Spleen (tissue), 13 donors: ENCODE measurements at places on chromosomes 16 and 17. TPM values are rescaled to one million over a fixed set of nuclear protein-coding genes. Genes with fewer than 3 reads are reported as not detected.
A peak's percentile ranks its signal among the peaks of the same experiment; 100 is the strongest.

DNA sequence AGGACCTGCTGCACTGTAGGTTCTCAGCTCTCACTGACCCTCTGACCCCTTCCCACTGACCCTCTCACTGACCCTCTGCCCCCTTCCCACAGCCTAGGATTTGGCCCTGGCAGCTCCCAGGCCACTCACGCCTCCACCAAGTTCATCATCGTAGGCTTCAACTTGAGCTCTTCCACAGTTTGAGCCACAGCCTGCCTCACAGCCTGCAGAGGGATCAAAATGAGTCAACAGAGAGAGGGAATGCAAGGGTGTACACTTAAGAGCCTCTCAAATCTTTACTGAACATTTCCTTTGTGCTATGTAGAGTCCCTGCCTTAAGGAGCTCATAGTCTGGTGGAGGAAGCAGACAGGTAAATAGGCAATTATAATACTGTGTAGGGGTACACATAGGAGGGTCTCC lies 12.1 kb downstream of the HEATR9 start:
- no peak overlapping the region for H3K4me3 ChIP-seq
- no peaks in the 10 kb centered on the region for H3K4me1 ChIP-seq
- no peak overlapping the region for H3K27ac ChIP-seq
- no peaks in the 10 kb centered on the region for H3K27me3 ChIP-seq
- DNase-seq = no peak
- peaks cover 51% of the 10 kb centered on the region for H3K36me3 ChIP-seq

DNA sequence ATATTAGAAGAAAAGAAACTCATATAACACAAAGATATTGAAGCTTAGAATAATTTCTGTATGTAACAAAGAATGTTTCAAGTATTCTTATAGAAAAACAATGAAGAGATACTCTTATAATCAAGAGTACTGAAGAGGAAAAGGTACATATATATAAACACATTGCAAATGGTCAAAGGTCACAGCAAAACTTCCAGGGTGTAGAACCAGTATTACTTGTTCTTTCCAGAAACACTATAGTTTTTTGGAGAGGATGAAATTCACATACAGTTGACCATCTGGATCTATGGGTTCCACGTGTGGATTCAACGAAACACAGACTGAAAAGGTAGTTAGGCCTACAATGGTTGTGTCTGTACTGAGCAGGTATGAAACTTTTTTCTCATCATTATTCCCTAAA lies 22.6 kb downstream of the PRPSAP1 start:
- no peak overlapping the region for H3K27ac ChIP-seq
- DNase-seq = no peak
- peaks cover 63% of the 10 kb centered on the region for H3K36me3 ChIP-seq
- H3K4me3 ChIP-seq = no peak overlapping the region
- H3K4me1 ChIP-seq = no peaks in the 10 kb centered on the region

- peaks cover 13% of the 10 kb centered on the region for H3K4me1 ChIP-seq
- no peaks in the 10 kb centered on the region for H3K27me3 ChIP-seq
- H3K36me3 ChIP-seq = no peaks in the 10 kb centered on the region
- H3K27ac ChIP-seq = no peak overlapping the region
- H3K4me3 ChIP-seq = no peak overlapping the region
- peak; percentile 83 for DNase-seq
These were observed 2.6 kb downstream of the TSPOAP1 start for GRCh38 chr17:58325976-58326468.

DNA sequence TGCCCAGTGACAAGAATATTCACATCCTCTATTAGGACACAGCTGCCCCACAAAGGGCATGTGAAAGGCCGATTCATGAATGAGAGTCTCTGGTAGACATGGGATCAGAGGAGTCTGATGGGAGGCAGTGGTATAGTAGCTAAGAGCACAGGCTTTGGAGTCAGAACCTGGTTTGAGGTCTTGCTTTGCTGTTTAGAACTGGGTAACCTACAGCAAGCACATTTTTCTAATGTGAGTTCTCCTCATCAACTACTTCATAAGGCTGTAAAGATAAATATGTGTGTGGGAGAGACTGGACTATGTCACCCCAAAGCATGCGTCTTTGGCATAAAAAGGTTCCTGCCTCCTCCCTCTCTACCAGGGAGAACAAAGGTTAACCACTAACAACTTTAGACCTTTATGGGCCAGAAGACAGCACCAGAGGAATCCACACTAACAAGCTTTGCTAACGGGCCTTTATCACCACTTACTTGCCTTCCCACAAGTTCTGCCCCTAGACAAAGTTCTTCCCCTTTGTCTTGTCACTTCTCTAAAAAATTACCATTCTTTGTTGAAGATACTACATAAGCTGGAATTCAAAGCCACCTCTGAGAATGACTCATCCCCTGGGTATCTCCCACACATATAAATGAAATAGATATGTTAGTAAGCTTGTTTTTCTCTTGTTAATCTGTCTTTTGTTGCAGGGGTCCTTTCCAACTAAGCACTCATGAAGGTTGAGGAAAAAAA lies 21.1 kb downstream of the CDR2 start:
- no peaks in the 10 kb centered on the region for H3K27me3 ChIP-seq
- no peaks in the 10 kb centered on the region for H3K36me3 ChIP-seq
- H3K4me1 ChIP-seq = peaks cover 6% of the 10 kb centered on the region
- peak overlapping the region; percentile 71 for H3K27ac ChIP-seq
- no peak overlapping the region for H3K4me3 ChIP-seq

DNA sequence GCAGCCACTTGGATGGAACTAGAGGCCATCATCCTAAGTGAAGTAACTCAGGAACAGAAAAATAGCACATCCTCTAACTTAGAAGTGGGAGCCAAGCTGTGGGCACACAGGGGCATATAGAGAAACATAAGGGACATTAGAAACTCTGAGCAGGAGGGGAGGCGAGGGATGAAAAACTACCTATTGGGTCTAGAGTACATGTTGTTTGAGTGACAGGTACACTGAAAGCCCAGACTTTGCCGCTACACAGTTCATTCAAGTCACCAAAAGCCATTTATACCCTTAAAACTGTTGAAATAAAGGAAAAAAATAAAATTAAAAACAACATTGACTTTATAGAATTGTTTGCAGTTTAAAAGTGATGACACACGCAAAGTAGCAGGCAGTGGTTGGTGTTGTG lies 236.6 kb downstream of the SNX29 start:
- no peaks in the 10 kb centered on the region for H3K27me3 ChIP-seq
- no peaks in the 10 kb centered on the region for H3K36me3 ChIP-seq
- DNase-seq = no peak
- no peaks in the 10 kb centered on the region for H3K4me1 ChIP-seq

- no peak overlapping the region for H3K4me3 ChIP-seq
- H3K36me3 ChIP-seq = no peaks in the 10 kb centered on the region
- no peaks in the 10 kb centered on the region for H3K4me1 ChIP-seq
- H3K27ac ChIP-seq = no peak overlapping the region
- DNase-seq = no peak
These were observed 562.2 kb upstream of the ZFHX3 start for GRCh38 chr16:73610160-73610559.

Gene CTNS
- total RNA-seq = 15.1 TPM

Gene LONP2
- total RNA-seq = 70.3 TPM
